Fibroblast of skin of back (primary cell): ENCODE measurements at places on chromosomes 6 and 20.

GRCh38 chr6:169723991-169724493 is 258 bp downstream of the PHF10 start:
- DNase-seq: peak; percentile 43

DNA sequence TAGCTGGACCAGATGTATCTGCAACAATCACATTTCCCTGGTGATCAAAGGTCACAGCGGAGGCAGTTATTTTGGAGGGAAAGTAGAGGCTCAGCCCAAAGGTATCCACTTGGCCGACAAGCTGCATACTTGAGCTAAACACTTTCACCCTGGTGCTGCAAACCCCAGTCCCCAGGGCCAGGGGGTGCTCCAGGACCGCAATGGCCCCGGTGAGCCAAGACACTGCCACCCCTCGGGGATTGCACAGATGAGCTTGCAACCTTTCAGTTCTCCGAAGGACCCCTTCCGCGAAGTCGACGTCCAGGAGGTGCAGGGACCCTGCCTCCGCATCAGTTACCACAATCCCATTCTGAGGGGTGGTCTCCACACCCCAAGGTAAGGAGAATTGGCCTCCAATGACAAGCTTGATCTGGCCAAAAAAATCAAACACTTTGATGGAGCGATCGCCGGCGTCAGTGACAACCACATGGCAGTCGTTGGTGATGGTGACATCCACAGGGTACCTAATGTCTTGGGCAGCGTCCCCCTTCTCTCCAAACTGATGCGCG is 823 bp downstream of the NHLRC1 start:
- DNase-seq: no peak

DNA sequence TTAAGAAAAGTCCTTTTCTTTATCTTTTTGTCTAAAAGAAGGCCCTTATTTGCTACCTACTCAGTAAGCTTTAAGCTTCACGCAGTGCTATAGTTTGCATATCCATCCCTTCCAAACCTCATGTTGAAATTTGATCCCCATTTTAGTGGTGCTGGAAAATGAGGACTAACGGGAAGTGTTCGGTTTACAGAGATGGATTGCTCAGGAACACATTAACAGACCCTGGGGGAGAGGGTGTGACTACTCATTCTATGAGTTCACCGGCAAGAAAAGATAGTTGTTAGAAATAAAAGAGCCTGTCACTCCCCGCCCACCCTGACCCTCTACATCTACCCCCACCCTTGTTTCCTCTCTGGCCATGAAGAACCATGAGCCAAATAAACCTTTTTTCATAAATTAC is 546.2 kb downstream of the MEI4 start:
- DNase-seq: no peak

- peak; percentile 90 for DNase-seq
Observed at GRCh38 chr6:26394289-26394688, 7.8 kb upstream of the BTN3A1 start.

- DNase-seq: no peak
Observed at GRCh38 chr6:36650848-36651478, 27.6 kb upstream of the CDKN1A start.

DNA sequence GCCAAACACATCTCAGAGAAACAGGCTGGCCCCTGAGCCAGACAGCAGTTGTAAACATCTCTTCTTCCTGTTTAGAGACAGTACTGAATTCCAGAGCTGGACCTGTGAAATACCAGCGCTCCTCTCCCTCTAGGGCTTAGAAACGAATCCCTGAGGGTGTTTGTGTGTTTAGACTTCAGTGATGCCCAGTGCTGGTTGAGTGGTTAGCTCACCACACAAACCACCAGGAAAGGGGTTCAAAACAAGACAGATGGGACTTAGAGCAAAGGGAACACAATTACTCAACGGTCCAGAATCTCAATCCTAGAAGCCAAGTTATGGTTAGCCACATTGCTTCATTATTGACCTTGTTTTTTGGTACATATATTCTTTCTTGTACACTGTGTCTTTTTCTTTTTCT is 108.7 kb upstream of the TMEM170B start:
- peak; percentile 73 for DNase-seq
